ENCODE measurements at places on chromosomes 2 and 18. TPM values are rescaled to one million over a fixed set of nuclear protein-coding genes. Genes with fewer than 3 reads are reported as not detected.

- no peak for DNase-seq
Measured at GRCh38 chr2:29155578-29155977, 40.4 kb downstream of the CLIP4 start.

GRCh38 chr2:119739580-119740255, 20.0 kb upstream of the PTPN4 start:
- no peak for DNase-seq

GRCh38 chr2:8094526-8094925, 587.3 kb upstream of the ID2 start:
- DNase-seq: no peak

GRCh38 chr2:45218931-45219339, 209.7 kb upstream of the SIX2 start:
- DNase-seq: peak; percentile 48

GRCh38 chr2:176178757-176179295, 9.6 kb upstream of the HOXD1 start:
- peak; percentile 8 for DNase-seq

GRCh38 chr2:231450548-231450989, 13.7 kb downstream of the NCL start:
- no peak for DNase-seq

DNA sequence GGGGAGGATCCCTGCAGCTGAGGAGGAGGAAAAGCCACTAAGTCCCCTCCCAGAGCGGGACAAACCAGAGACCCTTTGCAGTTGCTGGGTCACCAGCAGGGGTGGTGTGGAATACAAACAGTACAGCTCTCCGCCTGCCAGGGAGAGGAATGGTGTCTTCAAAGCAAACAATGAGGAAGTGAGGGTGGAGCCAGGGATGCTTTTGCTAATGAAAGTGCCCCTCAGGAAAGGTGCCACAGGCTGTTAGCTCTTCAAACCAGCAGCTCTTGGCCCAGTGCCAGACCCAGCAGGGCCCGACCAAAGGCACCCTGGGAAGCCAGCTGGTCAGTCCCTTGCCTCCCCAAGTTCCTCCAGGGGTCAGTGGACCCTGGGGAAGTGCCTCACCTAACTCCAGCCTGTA, 102.8 kb downstream of the HIBCH start:
- no peak for DNase-seq

- DNase-seq: peak; percentile 66
Measured at GRCh38 chr2:112582314-112582746, 2.1 kb upstream of the CHCHD5 start.

DNA sequence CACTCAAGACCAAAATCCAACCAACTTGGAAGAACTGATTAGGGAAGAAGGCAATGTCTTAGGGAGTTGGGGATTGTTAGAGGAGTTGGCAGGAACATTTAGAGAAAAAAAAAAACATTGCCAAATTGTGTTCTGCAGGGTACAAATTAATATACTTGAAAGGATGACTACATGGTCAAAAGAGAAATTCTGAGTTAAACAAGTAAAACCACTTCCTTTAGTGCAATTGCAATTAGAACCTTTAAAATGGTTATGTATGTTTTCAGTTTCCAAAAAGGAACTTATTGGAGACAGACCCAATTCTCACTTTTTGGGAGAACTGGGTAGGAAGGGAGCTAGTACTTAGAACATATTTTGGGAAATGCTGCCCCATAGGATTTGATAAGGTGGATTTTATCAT, 137.9 kb downstream of the GPD2 start:
- DNase-seq: no peak

GRCh38 chr2:68879296-68879695, 8.1 kb upstream of the BMP10 start:
- DNase-seq: no peak

GRCh38 chr18:3761266-3761665, 311.3 kb downstream of the TGIF1 start:
- no peak for DNase-seq

DNA sequence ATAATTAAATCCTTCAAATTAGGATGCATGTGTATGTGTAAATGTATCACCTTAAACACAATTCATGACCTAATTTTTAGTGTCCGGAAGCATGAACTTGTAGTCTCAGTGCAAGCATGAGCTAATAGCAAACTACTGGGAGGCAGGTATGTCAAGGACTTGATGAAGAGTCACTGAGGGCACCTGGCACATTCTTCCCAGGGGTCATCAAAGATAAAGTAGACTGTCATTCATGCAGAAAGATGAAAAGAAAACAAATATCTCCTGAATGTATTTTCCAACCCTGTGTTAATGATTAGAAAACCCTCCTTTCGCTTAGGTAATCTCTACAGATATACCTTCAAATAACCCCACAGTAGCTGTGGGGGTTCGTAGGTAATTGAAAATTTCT, 234.9 kb downstream of the SOCS6 start:
- DNase-seq: no peak

- DNase-seq: no peak
Measured at GRCh38 chr18:50092245-50092805, 102.6 kb downstream of the MYO5B start.

DNA sequence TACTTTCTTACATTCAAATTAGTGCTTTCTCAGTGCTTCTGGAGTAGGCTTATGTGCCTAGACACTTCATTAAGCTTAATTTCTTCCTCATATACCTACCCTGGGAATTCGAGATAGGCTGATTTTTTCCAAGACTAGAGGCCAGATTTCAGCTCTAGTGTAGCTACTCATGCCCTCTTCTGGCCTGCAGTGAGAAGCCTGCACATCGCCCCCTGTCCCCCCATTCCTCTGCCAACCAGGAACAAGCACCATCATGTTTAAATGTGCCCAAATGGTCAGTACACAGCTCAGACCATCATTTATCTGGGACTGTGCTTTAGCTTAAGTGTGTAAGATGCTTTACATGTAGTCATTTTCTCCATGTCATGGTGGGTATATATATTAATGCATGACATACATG, 1218.8 kb upstream of the LRRTM1 start:
- DNase-seq: no peak

- no peak for DNase-seq
Measured at GRCh38 chr2:152343426-152343825, 8.5 kb downstream of the FMNL2 start.

DNA sequence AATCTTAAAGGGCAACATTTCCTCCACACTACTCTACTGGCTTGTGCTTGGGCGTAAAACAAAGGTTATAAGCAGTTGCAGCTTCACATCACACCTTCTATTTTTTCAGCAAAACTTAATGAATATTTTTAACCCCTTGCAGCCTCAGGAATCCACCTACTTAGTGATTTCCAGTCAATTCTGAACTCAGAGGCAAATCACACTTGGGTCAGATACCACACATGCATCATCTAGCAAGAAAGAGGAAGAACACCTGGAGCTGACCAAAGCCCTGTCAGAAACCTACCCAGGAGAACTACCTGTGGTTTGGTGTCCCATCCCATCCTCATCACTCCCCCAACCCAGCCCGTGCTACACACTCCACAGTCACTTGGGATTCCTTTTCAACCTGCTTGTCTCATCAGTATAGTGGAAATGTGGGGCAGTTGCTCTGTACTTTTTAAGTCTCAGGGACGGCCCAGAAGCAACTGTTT, 25.5 kb downstream of the PIAS2 start:
- no peak for DNase-seq

DNA sequence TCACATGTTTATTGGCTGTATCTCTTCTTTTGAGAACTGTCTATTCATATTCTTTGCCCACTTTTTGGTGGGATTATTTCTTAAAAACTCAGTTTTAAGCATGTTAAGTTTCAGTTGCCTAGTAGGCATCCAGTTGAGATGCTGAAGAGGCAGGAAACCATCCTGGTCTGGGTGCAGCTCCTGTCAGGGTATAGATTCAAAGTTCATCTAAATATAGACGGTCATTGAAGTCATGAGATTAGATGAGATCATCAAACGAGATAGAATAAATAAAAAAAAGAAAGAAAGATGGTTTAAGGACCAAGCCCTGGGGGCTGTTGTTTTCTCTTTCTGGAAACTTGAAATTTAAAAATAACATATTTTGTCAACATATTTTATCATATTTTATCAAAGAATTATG, 9.2 kb upstream of the DNAH7 start:
- no peak for DNase-seq

GRCh38 chr2:148903979-148904378, 29.0 kb downstream of the KIF5C start:
- DNase-seq: no peak

- DNase-seq: no peak
Measured at GRCh38 chr2:23772684-23773083, 154.2 kb downstream of the ATAD2B start.

DNA sequence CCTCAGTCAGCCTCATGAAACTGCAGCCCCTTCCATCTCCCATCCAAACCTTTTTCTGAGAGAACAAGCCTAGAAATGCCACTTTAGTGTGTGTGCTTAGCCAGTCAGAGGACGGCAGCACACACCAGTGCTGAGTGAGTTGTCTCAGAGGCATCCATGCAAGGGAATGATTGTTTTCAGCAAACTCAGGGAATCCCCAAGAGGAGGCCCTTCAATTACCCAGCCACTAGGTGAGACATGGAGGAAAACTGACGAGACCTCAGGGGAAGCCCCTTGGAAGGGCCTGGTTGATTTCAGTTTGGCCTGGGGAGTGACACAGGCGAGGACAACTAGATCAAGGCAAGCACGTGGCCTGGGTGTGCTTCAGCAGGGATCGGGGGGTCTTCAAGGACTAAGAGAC, 49.7 kb downstream of the APOB start:
- DNase-seq: peak; percentile 14

DNA sequence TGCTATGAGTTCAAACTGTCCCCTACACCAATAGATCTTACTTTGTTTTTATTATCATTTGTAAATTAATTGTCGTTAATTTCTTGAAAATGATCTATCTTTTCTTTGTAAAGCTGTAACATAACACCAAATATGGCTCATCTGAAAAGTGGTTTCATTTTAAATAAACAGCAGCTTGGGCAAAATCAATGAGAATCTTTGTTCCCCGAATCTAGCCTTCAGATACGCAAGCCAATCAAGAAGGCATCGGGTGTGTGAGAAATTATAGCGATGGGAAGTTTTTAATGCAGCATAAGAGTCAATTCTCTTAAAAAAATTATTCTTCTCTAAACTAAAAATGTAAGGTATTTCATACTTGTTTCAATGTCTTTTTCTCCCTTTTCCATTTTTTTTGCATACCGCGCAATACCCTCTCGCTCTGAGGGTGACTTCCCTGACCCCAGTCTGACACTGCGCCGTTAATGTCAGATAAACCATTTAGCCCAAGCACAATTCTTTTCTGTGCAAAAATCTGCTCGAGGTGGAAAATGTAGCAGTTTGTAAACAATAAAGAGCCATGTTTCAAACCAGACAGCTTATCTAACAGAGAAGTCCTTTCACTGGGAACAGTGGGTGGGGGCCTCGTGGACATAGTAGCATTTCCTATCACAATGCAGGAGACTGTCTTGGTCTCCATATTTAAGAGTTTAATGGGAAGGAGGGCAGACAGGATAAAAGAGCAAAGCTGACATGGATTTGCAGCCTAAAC, 129.4 kb downstream of the TCF4 start:
- no peak for DNase-seq

GRCh38 chr18:6729247-6730091, at the start of gene ARHGAP28:
Gene ARHGAP28 (plus strand): TSS chr18:6729716. CDS start chr18:6729822, 106 bp downstream.
- DNase-seq: peak; percentile 34

- DNase-seq: no peak
Measured at GRCh38 chr2:135386993-135387392, 144.0 kb downstream of the ZRANB3 start.

DNA sequence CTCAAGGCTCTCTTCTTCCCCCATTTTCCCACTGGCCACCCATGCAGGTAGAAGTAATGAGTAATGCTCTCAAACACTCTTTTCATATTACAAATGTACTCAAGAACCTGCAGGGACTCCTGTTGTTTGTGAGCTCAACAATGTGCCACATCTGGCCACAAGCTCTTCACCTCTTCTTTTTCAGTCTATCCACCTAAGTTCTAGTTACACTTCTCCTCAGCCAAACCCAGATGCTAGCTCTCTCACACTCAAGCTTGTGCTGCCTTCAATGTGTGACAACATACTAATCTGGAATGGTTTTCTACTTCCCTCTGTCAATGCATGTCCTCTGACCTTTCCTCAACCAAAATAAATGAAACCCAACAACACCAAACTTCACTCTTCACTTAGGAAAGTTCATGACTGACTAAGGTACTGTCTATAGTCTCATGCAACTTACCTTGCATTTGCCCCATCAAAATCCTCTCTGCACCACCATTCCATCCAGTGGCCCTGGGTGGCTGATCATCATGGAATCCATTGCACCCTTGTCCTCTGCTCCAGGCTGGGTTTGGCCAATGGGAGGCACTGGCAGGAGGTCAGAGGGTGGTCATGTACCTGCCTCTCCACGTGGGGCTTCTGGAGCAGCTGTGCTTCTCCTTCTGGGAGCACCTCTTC, 5.3 kb upstream of the IL18R1 start:
- no peak for DNase-seq

DNA sequence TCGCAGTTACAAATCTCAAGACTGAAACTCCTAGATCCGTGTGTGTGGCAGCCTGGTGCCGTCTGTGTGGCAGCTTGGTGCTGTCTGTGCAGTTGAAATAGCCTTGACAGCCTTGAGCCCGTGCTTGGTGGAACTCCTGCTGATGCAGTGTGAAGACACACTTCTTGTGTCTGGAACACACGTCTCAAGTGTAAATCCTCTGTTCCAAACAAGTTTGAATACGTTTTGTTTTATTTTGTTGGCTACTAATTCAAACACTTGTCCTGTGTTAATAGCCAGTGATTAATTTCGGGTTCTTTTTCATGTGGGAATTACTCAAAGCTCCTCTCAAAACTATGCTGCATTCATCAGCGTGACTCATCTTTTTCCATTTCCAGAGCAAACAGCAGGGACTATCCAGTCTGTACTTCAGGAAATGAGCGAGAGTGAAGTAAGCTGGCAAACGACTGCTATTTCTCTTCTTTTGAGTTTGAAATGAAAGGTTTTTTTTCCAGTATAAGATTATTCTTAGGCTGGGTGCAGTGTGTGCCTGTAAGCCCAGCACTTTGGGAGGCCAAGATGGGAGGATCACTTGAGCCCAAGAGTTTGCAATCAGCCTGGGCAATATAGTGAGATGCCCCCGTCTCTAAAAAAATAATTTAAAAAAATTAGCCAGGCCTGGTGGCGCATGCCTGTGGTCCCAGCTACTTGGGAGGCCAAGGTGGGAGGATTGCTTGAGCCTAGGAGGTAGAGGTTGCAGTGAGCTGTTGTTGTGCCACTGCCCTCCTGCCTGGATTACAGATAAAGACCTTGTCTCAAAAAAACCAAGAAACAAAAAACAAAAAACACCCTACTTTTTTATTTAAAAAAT, 152.9 kb downstream of the SPP2 start:
- DNase-seq: peak; percentile 100

- DNase-seq: peak; percentile 79
Measured at GRCh38 chr2:43484323-43484930, 111.4 kb downstream of the THADA start.

The CRACDL gene
- total RNA-seq: 1.4 TPM

The VWA3B gene
- total RNA-seq: not detected

The TRIM43 gene
- under 0.01 TPM for total RNA-seq

The FBXO15 gene
- 0.13 TPM for total RNA-seq

The TUBA4B gene
- total RNA-seq: not detected

The CNTNAP5 gene
- not detected for total RNA-seq

The CFAP221 gene
- total RNA-seq: not detected

The PROC gene
- 0.26 TPM for total RNA-seq

The UGT1A6 gene
- 43.0 TPM for total RNA-seq

The BOK gene
- 19.5 TPM for total RNA-seq

The SCYGR4 gene
- total RNA-seq: not detected

Data from bronchial epithelial cell (primary cell).